ENCODE measurements at places on chromosomes 13 and 19.

DNA sequence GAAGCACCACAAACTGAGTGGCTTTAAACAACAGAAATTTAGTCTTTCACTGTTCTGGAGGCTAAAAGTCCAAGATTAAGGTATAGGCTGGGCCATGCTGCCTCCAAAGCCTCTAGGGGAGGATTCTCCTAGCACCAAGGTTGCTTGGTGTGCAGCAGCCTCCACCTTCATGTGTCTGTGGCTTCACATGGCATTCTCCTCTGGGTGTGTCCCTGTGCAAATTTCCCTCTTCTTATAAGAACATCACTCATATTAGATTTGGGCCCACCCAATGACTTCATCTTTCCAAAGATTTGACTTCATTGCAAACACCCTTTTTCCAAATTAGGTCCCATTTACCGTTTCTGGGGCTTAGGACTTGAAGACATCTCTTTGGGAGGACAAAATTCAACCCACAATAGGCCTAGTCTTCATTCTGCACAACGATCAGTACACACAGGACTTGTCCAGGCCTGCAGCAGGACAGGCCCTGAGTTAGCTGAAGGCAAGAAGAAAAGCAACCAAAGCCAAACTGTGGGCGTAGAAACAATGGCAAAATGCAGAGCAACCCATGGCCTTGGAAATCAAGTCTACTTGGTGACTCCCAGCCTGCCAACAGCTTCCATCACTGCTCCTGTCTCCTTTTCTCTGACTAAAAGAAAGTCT is 521.2 kb upstream of the NBEA start:
- no peak for DNase-seq

- DNase-seq: no peak
Measured at GRCh38 chr13:46908501-46908900, 11.6 kb upstream of the HTR2A start.

GRCh38 chr19:45331411-45331810 is 8.7 kb upstream of the CKM start:
- DNase-seq: no peak

DNA sequence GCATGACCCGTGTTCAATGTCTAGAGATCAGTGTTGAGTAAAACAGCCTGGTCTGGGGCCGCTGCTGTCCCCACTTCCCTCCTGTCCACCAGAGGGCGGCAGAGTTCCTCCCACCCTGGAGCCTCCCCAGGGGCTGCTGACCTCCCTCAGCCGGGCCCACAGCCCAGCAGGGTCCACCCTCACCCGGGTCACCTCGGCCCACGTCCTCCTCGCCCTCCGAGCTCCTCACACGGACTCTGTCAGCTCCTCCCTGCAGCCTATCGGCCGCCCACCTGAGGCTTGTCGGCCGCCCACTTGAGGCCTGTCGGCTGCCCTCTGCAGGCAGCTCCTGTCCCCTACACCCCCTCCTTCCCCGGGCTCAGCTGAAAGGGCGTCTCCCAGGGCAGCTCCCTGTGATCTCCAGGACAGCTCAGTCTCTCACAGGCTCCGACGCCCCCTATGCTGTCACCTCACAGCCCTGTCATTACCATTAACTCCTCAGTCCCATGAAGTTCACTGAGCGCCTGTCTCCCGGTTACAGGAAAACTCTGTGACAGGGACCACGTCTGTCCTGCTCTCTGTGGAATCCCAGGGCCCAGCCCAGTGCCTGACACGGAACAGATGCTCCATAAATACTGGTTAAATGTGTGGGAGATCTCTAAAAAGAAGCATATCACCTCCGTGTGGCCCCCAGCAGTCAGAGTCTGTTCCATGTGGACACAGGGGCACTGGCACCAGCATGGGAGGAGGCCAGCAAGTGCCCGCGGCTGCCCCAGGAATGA is 1.5 kb upstream of the CEACAM5 start:
- DNase-seq: peak; percentile 44

- DNase-seq: no peak
Measured at GRCh38 chr19:7494416-7495098, 5.7 kb upstream of the PEX11G start.

DNA sequence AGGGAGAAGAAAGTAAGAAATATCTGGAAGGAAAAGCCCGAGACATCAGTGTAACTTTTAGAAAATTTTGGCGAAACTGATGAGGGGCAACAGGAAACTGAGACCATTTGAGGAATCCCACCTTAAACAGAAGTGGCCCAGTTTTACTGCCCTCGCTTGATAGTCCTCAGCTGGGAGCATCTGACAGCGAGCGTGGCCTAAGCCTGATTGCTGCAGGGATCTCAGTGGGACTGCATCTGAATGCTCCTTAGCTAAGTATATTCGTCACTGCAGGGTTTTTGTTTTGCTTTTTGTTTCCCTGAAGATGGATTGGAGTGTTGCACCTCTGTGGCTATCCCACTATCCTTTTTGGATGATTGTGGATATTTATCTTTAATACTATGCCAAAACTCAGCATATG is 262.7 kb upstream of the KLHL1 start:
- DNase-seq: no peak

- no peak for DNase-seq
Measured at GRCh38 chr13:62432906-62433305, 1017.3 kb upstream of the PCDH20 start.

- DNase-seq: no peak
Measured at GRCh38 chr13:28707629-28708427, 10.9 kb downstream of the SLC46A3 start.

- no peak for DNase-seq
Measured at GRCh38 chr13:80171096-80171495, 169.8 kb downstream of the SPRY2 start.

DNA sequence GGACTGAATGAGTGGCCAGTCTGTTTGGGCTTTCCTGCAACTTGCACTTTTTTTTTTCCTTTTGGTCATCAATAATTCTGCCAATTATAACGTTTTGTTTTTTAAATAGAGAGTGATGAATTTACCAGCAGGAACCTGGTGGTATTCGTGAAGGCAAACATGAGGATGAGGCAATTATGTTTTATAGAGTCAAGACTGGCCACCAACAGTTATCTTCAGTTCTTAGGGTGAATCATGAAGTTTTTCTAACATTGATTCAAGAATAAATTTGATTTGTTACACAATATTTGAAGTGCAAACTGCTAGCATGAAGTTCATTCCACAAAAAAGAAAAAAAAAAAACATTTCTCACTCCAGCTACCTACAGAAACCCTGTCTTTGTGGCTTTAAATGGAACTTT is 244.5 kb downstream of the SPRY2 start:
- DNase-seq: no peak

DNA sequence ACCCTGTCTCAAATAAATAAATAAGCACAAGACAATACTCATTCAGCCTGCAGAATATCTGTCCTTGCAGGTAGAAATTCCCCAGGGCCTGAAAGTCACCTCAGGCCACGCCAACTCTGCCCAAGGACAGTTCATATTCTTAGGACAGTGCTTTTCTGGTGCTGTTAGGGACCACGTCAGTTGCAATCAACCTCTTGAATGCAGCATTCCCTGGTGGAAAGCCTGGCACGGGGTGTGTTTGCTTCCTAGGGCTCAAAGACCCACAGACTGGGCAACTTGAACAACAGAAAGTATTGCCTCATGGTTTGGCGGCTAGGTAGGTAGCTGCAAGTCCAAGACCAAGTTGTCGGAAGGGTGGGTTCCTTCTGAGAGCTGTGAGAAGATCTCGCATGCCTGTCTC is 160.3 kb downstream of the KCTD15 start:
- DNase-seq: no peak

DNA sequence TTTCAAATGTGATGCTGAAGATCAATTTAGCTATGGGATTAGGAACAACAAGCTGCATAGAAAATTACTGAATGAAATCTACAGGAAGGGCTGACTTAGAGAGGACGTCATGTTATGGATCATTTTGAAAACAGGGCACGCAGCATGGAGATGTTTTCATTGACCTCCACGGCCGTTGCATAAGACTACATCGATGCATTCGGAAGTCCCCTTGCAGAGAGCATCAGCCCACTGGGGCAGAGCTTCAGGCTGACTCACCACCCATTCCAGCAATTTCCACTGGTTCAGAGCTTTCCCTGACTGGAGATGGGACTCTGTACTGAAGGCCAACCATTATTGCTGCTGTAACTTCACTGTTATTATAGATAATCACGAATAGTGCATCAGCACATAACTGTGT is 305.3 kb downstream of the IRS2 start:
- DNase-seq: no peak

GRCh38 chr13:41383386-41383785 is 72.3 kb downstream of the NAA16 start:
- no peak for DNase-seq

DNA sequence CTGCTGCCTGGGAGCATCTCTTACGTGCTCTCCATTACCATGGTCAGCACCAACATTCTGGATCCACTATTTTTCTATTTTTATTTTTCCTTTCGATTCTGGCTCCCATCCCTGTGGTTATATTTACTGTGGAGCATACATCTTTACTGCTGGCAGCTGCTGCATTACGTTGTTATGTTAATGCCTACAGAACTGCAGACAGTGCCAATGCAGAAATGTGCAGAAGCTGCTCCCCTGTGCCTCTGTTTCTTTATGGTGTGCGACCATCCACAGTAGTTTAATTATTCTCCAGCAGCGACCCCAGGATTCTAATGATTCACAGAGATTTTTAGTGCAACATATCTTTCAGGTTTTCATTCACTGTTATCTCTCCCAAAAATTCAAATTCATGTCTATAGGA is 911.7 kb upstream of the SLITRK6 start:
- DNase-seq: no peak

- no peak for DNase-seq
Measured at GRCh38 chr13:113155201-113155600, 3.2 kb upstream of the PROZ start.

DNA sequence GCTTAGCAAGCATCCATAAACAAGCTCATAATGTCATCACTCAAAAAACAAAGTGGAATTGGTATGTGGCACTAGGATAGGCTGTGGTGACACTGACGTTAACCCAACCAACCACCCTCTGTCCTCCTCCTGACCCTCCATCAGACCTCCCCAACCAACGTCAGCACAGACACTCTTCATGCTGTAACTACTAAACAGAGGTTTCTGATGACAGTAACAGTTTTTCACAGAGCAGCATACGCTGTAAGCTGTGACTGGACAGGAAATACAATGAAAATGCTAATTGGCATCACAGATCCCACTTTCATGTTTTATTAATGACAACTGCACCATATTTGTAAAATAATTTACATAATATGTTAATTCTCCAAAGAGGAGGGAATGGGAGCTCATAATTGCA is 238.0 kb downstream of the IRS2 start:
- no peak for DNase-seq

DNA sequence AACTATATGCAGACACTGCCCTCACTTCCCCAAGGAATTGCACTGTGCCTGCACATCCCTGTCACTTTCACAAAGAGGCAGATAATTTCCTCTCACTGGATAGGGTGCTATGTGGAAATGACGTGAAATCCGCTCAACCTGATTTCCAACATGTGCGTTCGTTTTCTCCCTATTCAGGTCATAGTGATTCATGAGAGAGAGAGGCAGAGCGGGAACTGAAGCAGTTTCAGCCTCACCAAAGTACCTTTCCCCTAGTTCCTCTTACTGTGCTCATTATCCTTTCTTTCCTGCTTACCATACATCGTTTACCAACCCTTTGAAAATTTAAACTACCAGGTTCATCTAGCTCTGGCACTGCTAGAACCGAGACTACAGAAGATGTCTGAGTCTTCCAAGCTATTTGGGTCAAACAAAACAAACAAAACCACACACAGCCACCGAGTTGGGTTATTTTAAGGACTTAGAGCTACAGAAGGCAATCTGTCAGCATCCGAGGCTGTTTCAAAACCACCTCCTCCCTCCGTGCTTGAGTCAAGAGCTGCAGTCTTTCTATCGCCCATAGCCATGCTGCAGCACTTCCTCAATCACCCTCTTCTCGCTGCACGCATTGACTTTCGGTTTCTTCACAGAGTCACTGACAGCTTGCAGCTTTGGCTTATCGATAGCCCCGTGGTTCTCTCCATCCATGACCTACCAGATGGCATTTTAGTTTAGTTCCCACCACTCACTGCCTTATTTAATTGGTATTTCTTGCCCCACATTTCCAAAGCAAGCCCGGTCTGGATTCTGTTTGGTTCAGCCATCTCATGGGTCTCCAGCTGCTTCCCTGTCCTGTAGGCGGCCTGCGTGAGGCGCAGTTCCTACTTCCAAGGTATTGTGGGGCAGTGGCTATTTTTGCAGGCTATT is 1395.8 kb downstream of the EFNB2 start:
- peak; percentile 26 for DNase-seq

DNA sequence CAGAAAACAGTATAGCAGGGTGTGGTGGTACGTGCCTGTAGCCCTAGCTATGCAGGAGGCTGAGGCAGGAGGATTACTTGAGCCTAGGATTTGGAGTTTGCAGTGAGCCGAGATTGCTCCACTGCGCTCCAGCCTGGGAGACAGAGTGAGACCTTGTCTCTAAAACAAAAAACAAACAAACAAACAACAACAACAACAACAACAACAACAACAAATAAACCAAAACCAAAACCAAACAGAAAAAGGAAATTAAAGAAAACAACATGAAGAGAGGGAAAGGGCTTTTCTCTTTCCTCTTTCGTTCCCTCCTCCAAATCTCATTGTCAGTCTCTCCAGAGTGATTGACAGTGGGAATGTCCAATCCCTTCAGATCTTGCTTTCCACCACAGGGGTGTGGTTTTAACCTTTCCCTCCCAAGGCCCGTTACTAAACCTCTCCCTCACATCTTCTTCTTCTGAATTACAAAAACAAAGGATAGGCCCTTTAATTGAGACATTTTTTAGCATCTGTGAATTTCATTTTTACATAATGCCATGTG is 341.2 kb downstream of the HS6ST3 start:
- no peak for DNase-seq

DNA sequence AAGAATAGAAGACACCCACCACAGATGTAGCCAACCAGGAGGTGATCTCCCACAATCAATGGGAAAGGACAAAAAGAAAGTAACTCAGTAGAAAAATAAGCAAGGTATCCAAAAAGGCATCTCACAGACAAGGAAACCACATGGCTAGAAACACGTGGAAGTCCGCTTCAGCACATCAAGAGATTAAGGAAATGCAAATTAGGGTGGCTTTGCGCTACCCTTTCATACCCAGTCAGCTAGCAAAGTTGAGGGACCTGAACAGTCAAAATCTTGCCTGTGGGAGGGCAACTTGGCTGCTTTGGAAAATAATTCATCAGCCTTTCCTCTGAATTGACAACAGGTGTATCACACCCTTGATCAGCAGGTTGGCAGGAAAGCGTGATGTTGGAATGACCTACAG is 11.6 kb upstream of the UQCR11 start:
- DNase-seq: no peak

DNA sequence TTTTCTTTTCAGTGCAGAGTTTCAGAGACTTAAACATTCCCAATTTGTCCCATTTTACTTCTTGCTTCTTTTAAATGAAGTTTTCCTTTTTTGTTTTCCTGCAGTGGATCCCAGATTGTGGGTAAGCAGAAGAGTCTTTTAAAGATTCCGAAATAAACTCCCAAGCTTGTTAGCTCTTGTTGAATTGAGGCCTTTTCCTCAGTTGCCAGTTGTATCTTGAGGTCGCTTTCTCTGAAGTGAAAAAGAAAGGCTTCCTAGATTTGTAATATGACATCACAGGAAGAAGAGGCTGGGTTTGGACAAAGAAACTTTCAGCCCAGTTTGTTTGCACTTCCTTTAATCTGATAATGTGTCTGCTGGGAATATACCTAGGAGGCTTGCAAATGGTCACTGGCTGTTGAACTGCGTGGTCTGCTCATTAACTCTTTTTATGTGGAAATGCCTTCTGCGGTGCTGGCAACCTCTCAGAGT is at the start of gene LPAR6:
Gene LPAR6 (minus strand): TSS at position 233 of the 471 bp plus-strand sequence. CDS start 690 bp downstream, outside the sequence.
- DNase-seq: no peak

Data from stimulated activated CD8-positive, alpha-beta memory T cell treated with anti-CD3 and anti-CD28 coated beads, Interleukin-4, amount 100 ng/mL, for 1 hour (primary cell).